ENCODE measurements at places on chromosomes 1 and 21. TPM values are rescaled to one million over a fixed set of nuclear protein-coding genes. Genes with fewer than 3 reads are reported as not detected.

The LRRN2 gene
- 0.16 TPM for total RNA-seq

The TRIM45 gene
- total RNA-seq, result 0.92 TPM

The FCRL6 gene
- not detected for total RNA-seq

The AMY1B gene
- not detected for total RNA-seq

The CATSPERE gene
- not detected for total RNA-seq

Data from H4 (cell line).